ENCODE measurements at places on chromosomes 5 and 9. TPM values are rescaled to one million over a fixed set of nuclear protein-coding genes. Genes with fewer than 3 reads are reported as not detected.

DNA sequence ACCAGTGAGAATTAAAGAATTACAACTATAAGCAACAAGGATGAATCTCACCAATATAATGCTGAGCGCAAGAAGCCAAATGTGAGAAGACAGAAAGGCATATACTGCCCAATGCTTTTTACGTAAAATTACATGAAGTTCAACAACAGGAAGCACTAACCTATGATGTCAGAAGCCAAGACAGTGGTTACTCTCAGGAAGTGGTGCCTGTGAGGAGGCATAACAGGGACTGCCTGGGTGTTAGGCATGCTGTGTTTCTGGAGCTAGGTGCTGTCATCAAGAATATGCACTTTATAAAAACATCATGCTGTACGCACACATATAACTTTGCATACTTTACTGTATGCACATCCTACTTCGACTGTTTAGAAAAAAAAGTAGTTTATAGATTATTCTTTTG, 30.1 kb downstream of the FRMD3 start:
- DNase-seq = no peak

DNA sequence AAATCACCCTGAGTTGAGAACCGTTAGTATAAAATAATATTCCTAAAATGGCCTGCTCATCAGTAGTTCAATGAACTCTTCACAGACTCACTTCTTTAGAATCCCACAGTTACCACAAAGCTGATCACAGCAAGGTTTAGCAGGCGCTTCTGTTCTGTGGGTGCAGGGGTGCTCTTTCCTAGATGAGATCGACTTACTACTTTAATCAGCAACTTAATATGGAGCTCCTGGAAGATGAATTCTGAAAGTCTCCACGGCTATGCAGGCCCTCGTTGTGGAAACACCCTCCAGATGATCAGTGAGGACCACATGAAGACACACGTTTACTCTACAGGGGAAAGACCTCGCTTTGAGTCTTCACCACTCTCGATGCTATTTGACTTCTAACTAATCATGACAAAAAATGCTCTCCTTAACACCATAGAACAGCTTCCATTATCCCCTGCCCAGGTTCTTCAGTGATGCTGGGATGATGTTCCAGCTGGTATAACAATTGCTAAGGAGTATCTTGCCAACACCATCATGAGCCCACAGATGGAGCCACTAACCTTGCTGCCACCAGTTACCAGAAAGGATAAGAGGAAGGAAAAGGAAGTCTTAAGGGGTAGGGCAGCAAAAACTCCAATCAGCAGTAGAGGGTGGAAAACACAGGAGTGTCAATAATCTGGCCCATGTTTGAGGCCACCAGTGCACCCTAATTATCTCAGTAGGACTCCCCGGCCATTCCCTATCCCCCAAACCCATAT, 17.9 kb upstream of the GPX8 start:
- no peak for DNase-seq

SPATA6L gene
- not detected for total RNA-seq

QRFP gene
- total RNA-seq = not detected

HMGXB3 gene
- 27.0 TPM for total RNA-seq
